ENCODE measurements at places on chromosomes 6 and 20.

DNA sequence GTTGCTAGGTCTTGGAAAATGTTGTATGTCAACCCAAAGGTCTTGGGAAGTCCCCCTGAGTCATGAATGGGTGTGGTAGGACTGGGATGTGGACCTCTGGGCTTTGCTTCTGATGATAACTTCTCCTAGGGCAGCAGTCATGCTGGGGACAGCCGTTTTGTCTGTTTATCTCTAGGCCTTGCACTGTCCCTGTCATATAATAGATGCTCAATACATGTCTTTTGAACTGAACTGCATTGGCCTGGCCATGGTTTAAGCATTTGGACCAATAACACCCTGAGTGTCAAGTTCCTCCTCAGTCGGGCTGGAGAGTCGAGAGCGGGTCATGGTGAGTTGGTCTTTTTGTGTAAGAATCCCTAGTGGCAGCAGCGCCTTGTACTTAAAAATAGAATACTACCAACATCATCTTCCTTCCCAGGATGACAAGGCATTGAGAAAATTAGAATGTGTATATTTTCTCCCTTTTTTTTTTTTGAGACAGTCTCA is 43.1 kb downstream of the E2F3 start:
- DNase-seq: no peak

- DNase-seq: no peak
Measured at GRCh38 chr20:6746901-6747609, 20.4 kb upstream of the BMP2 start.

DNA sequence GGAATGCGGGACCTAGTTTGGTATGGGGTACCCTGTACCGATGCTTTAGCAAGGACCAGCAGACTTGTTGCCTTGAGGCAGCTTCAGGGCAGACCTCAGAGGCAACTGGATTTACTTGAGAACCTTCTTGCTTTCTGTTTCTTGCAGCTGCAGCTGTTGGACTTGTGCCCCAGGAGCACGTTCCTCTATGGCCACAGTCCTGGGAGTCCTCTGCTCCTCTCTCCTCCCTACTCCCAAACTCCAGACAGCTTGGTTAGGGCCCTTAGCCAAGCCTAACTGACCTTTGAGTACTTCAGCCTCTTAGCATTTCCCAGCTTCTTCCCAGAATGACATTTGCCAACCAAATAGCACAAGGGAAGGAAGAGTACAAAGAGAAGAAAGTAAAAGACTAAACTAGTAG is 34.7 kb downstream of the GHRH start:
- no peak for DNase-seq

GRCh38 chr20:55928266-55928665 is 77.1 kb downstream of the CBLN4 start:
- DNase-seq: no peak

DNA sequence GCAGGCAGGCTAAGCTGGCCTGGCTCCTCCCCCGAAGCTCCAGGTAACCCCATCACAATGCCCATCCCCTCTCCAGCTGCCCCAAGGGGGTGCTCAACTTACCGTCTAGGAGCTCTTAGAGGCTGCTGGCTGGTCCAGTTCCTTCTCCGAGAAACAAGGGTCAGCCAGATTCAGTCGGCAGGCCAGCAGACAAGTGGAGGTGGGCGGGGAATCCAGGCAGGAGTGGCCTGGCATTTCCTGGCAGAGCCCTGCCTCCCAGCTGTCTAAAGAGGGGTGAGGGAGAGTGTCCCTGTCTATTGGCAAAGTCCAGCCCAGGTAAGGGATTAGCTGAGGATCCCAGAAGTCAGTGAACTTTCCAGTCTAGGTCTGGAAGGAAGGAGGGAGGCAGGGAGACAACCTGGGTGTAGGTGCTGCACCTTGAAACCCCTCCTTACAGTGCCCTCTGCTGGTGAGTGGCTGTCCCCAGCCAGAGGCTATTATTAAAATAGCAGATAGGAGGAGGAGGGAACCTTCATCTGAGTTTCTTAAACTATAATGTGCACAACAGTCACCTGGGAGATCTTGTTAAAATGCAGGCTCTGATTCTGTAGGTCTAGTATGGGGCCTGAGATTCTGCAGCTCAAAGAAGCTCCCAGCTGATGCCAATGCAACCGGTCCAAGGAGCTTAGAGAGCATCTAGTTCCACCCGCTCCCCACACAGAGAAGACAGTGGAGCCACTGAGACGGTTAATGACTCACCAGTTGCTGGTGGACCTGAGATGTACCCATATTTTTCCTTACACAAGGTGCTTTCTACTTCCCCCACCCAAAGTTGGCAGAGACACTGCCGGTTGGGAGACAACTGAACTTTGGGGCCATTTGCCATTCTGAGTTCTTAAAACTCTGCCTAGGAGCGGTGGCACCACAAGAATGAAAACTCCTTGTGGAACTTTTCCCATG is at the start of gene UNC5CL:
UNC5CL (minus strand) TSS at position 162 of the 939 bp plus-strand sequence. CDS start 4,147 bp downstream, outside the sequence.
- DNase-seq: no peak

DNA sequence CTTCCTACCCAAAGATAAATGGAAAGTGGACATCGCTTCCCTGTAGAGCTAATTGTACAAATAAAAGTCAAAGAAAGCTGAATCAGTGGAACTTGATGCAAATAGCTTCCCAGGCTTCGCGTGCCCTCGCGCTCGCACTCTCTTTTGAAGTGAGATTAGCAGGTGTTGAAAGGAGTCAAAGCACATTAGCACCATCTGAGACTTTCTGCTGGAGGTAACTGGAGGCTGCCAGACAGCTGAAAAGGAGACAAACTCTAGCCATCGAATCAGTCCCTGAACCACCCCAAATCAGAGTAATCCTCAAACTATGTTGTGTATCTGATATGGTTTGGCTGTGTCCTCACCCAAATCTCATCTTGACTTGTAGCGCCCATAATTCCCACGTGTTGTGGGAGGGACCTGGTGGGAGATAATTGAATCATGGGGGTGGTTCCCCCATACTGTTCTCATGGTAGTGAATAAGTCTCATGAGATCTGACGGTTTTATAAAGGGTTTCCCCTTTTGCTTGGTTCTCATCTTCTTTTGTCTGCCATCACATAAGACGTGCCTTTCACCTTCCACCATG is 23.7 kb downstream of the SULF2 start:
- no peak for DNase-seq

DNA sequence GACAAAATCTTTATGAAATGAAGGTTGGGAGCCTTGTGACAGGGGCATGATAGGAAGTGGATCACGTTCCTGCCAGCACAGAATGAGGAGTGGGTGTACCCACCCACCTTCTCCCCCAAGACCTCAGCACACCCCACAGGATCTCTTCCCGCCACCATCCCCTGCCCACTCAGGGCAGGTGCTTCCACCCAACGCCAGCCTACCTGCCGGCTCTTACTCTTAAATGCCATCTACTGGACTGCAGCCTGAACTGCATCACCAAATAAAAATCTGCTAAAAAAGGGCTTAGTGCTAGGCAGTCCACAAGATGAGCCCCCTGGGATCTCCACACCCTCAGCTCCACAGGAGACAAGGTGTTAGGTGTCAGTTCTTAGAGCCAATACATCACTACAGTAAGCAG is 20.6 kb downstream of the DTNBP1 start:
- no peak for DNase-seq

- no peak for DNase-seq
Measured at GRCh38 chr6:156942266-156942665, 165.1 kb downstream of the ARID1B start.

DNA sequence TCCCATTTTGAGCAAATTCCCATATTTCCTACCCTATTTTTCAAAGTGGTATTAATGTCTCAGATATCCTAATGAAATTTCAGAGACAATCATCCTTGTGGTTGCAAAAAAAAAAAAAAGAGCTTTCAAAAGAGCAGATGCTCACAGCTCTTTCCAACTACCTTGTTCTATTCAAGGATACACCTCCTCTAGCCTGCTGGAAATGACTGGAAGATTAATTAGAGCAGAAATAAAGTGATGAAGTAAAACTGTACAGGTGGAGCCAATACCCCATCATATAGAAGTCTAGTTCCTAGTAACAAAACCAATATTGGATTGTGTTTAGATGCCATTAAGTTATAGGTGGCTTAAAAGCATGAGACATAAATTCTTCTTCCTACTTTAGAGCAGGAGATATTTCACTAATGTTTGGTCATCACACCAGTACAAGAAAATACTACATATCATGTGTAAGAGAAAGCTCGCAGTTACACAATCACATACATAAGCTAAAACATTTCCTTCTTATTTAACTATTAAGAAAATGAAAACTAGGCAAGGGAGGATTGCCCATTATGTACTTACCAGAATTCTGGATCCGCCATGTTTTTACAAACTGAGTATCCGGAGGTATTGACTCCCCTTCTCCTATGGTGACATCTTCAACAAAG is 42.4 kb downstream of the ILRUN start:
- no peak for DNase-seq

DNA sequence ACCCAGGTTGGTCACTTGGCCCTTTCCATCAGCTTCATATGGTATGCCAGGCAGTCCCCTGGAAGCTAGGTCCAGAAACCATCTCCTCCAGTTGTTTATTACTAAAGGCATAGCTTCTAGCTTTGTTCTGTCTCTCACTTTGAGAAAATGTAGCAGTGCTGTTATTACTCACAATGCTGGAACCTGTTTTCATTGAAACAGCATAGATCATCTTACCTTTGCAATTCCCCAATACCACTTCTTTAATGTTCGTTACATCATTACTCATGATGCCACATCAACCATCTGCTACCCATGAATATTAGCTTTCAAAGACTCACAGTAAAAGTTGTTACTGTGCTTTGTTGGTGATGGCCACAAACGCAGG is 88.3 kb downstream of the ADAT2 start:
- DNase-seq: no peak

- DNase-seq: no peak
Measured at GRCh38 chr20:35792740-35793139, 20.9 kb downstream of the PHF20 start.

- DNase-seq: no peak
Measured at GRCh38 chr20:34269996-34270627, 28.9 kb downstream of the ASIP start.

DNA sequence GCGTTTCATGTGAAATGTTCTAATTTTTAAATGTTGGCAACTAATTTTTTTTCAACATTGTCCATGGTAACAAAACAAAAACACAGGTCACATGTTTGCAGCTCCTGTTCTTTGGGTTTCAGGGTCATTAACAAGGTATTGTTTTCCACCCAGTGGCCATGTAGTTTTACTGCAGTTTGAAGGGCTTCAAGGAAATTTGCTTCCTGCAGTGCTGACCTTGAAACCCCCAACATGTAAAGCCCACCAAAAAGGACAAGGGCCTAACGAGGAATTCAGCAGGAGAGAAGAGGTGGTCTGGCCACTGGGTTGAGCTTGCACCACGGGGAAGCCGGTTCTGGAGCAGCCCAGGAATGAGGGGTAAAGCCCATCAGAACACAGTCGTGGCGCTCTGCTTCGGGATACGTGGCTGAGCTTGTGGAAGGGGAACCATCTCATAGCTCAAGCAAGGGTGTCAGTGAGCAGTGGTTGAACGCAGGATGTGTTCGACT is 13.9 kb upstream of the KLHL31 start:
- no peak for DNase-seq

DNA sequence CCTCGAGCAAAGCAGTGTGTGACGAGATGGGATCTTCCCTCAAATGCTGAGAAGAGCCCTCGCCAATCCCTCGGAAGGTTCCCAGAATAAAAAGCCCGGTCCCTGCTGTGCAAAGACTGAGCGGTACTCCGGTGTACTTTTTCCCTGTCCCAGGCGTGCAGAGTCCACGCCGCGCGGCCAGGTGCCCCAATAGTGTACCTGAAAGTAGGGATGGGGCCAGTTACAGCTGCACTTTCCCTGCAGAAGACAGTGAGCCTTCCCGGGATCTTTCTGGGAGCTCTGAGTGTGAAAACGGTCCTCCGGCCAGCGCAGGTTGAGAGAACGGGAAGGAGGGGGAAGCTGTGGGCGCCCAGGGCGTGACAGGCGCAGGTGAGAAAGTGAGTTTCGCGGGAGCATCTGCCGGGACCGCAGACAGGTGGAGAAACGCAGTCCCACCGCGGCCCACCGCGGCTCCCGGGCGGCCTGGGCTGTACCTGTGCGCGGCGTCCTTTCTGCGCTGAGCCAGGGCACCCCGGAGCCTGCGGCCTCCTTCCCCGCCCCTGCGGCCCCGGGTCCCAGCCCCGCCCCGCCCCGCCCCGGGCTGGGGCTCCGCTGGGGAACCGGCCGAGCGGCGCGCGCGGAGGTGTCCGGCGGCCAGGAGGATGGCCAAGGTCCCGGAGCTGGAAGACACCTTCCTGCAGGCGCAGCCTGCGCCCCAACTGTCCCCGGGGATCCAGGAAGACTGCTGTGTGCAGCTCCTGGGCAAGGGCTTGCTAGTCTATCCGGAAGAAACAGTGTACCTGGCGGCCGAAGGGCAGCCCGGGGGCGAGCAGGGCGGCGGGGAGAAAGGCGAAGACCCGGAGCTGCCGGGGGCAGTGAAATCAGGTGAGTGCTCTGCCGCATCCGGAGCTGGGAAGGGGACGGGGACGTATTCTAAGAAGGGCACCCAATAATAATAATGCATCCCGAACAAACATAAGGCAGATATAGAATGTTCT is at the start of gene RFX6:
RFX6 (plus strand) TSS at position 608 of the 977 bp plus-strand sequence; CDS start at position 642, 34 bp downstream.
- DNase-seq: no peak

GRCh38 chr6:158323561-158323958 is 11.3 kb downstream of the TULP4 start:
- DNase-seq: no peak

GRCh38 chr6:30844118-30844535 is 40.2 kb upstream of the DDR1 start:
- no peak for DNase-seq

DNA sequence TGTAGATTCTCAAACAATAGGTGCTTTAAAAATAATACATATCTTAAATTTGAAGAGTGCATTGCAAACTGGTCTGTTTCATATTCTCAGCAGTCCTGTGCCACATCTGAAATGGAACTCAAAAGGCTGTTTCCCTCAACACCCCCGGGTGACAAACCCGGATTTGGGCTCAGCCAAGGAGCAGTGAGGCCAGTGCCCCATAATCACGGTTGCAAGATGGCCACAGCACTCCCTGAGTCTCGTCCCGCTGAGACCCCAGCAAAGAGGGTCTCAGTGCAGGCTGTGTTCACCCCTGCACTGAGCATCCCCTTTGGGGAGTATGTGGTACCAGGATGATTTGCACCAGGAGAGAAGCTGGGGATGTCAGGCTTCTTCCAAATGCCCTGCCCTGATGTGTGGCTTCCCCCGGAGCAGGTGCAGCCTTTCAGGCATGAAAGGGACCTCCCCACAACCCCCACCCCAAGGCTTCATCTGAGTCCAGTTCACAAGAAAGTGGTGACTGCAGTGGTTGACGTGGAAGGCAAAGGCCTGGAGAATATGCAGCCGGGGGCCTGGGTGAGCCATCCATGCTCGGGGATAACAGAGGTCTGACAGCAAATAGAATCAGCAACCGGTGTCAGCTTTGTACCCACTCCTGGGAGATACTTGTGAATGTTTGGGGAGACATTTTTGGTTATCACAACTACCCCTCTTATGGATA is 202.9 kb downstream of the SYNDIG1 start:
- DNase-seq: no peak

- no peak for DNase-seq
Measured at GRCh38 chr6:56902641-56903464, 52.1 kb upstream of the BEND6 start.

Measured in esophagus squamous epithelium (tissue), 5 donors.